ENCODE measurements at places on chromosomes 4 and X. TPM values are rescaled to one million over a fixed set of nuclear protein-coding genes. Genes with fewer than 3 reads are reported as not detected.

The MAGEA4 gene
- not detected for total RNA-seq

The RPS3A gene
- 2,790 TPM for total RNA-seq

The SPINK2 gene
- not detected for total RNA-seq

The ASB12 gene
- total RNA-seq: not detected

The SULT1B1 gene
- 0.65 TPM for total RNA-seq

The APOO gene
- total RNA-seq: 8.1 TPM

The NXF2B gene
- total RNA-seq: not detected

The CFAP299 gene
- not detected for total RNA-seq

The ZNF711 gene
- total RNA-seq: 0.36 TPM

The PAGE4 gene
- total RNA-seq: not detected

The GABRB1 gene
- not detected for total RNA-seq

The RASL11B gene
- not detected for total RNA-seq

The CACNA1F gene
- total RNA-seq: not detected

The PACRGL gene
- total RNA-seq: 12.3 TPM

The GYPE gene
- total RNA-seq: 0.54 TPM

The HTATSF1 gene
- total RNA-seq: 16.8 TPM
